CD4-positive, alpha-beta T cell treated with Interleukin-6 for 4 hours (primary cell): ENCODE measurements at places on chromosomes 4 and X.

DNA sequence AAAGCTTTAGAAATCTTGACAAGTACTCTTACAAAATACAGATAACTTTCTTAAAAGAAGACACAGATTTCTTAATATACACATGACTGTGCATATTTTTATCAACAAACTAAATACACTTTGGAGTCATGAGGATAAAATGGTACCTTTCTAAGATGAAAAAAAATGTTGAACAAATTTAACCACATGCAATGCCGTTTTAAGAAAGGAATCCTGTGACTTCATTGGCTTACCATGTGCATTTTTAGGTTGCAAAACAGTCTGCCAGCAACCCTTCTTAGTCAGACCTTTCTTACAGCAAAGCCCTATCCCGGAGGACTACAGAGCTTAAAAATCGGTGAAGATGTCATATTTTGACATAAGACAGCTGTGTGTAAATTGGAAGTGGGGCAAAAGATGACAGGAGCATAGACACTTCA is 51.7 kb downstream of the GASK1B start:
- no peak for DNase-seq

DNA sequence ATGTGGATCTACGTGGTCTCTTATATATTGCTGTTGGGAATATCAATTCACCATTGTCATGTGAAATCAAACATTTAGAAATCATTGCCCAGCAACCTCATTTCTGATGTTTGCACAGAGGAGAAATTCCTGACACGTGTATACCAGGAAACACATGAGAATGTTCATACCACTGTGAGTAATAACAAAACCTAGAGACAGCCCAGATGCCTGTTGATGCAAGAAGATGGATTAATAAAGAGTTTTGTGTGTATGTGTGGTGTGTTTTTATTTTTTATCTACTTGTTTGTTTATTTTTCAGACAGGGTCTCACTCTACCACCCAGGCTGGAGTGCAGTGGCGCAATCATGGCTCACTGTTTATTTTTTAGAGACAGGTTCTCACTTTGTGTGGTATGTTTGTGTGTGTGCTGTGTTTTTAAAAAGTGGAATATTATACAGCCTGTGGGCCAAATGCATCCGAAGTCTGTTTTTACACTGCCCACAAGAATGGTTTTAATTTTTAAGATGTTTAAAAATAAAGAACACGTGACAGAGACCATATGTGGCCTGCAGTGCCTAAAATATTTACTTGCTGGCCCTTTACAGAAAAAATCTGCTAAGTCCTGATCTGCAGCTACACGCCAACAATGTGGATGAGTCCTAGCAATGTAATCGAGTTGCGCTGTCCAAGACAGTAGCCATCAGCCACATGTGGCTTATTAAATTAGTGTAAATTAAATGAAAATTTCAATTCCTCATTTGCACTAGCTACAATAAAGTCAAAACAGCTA is 39.2 kb downstream of the TXLNG start:
- DNase-seq = no peak

- DNase-seq = no peak
These were observed 336.4 kb upstream of the RASGEF1B start for GRCh38 chr4:81808011-81808672.

DNA sequence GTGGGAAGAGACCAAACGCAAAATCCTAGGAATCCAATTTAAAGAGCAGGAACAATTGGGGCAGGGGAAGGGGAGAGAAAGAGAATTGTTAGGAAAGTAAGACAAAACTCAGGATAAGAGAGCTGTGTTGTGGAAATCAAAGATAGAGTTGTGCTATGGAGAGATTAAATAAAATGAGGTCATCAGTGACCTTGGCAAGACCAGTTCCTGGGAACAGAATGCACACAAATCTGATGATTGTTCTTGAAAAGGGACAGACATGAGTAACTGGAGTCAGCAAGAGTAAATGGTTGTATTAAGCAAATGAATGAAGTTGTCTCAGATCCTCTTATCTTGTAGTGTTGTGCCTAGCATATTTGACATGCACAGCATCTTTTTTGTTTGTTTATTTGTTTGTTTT is 267.4 kb downstream of the IL1RAPL1 start:
- no peak for DNase-seq

- DNase-seq = no peak
These were observed 71.0 kb downstream of the IRF2 start for GRCh38 chr4:184403384-184403781.

DNA sequence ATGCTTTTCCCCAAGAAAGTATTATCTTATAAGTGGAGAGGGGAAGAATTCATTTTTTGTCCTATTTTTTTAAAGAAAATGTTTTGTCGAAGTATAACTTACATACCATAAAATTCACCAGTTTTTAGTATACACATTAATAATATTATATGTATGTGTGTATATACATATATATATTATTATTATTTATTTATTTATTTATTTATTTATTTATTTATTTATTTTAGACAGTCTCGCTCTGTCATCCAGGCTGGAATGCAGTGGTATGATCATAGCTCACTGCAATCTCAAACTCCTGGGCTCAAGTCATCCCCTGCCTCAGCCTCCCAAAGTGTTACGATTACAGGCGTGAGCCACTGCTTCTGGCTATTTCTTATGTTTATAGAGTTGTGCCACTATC is 334.1 kb downstream of the ZNF674 start:
- no peak for DNase-seq

DNA sequence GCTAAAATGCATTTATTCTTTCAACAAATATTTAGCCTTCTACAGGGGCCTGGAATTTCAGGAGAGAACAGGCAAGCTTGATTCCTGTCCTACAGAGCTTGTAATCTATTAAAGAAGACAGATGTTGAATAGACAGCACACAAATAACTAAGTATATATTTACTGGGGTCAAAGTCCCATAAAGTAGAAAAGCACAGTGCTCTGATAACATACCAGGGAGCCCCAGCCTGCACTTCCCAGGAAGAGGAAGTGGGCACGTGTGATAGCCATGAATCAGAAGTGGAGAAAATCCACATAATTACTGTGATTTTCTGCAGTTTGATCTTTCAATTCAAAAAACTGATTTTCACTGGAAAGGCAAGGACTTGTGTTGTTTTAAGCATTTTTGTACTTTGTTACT is 129.1 kb downstream of the EGF start:
- DNase-seq = no peak

DNA sequence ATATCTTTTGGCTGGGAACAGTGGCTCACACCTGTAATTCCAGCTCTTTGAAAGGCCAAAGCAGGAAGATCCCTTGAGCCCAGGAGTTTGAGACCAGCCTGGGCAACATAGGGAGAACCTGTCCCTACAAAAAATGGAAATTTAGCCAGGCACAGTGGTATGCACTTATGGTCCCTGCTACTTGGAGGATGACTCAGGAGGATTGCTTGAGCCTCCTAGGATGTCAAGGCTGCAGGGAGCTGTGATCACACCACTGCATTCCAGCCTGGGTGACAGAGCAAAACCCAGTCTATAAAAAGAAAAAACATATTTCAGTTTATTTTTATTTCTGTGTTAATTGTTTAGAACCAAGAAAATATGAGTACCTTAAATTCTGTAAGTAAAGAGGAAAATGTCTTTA is 123.7 kb downstream of the CBR4 start:
- DNase-seq = no peak
